CD4-positive, alpha-beta memory T cell (primary cell): ENCODE measurements at places on chromosomes 3 and 15. TPM values are rescaled to one million over a fixed set of nuclear protein-coding genes. Genes with fewer than 3 reads are reported as not detected.

The WNT5A gene
- total RNA-seq = 0.06 TPM

- no peaks in the 10 kb centered on the region for H3K36me3 ChIP-seq
- H3K27me3 ChIP-seq = no peaks in the 10 kb centered on the region
- no peaks in the 10 kb centered on the region for H3K4me1 ChIP-seq
- no peak for DNase-seq
- H3K4me3 ChIP-seq = no peak overlapping the region
Observed at GRCh38 chr3:33758864-33759263, 39.6 kb upstream of the PDCD6IP start.

GRCh38 chr3:179809639-179810038 is 156.8 kb downstream of the USP13 start:
- H3K27ac ChIP-seq = no peak overlapping the region
- H3K4me3 ChIP-seq = no peak overlapping the region
- no peak for DNase-seq

GRCh38 chr3:156665291-156665690 is 9.1 kb upstream of the TIPARP start:
- H3K4me1 ChIP-seq = peaks cover 53% of the 10 kb centered on the region
- H3K27ac ChIP-seq = no peak overlapping the region
- H3K4me3 ChIP-seq = no peak overlapping the region
- no peaks in the 10 kb centered on the region for H3K27me3 ChIP-seq
- H3K36me3 ChIP-seq = no peaks in the 10 kb centered on the region
- DNase-seq = no peak

The CLDN18 gene
- total RNA-seq = not detected

DNA sequence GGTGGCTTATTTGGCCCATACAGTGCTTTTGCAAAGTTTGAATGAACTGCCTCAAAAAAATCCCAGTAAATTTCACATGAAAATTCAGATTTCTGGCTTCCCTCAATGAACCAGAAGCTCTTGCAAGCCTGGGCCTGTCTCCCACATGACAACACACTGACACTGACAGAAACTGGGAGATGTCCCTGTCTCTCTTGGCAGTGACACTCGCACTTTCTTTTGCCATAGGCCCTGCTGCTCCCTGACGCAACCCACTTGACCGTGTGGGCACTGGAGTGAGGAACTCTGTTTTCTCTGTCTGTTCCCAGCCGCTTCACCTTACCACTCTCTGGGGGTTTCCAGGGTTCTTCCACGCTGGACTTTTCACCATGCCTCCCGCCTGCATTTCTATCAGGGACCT is 524.5 kb downstream of the SHQ1 start:
- H3K4me1 ChIP-seq = no peaks in the 10 kb centered on the region
- no peak overlapping the region for H3K27ac ChIP-seq
- DNase-seq = no peak
- no peak overlapping the region for H3K4me3 ChIP-seq

The KCNAB1 gene
- total RNA-seq = not detected
